ENCODE measurements at places on chromosomes 5 and 9. TPM values are rescaled to one million over a fixed set of nuclear protein-coding genes. Genes with fewer than 3 reads are reported as not detected.

The ANGPTL2 gene
- total RNA-seq, result 34.5 TPM

The PCDHA11 gene
- 0.60 TPM for total RNA-seq

The SLC25A48 gene
- total RNA-seq, result 75.1 TPM

The NSA2 gene
- total RNA-seq, result 116 TPM

- H3K27ac ChIP-seq, result no peak overlapping the region
- no peak overlapping the region for H3K4me3 ChIP-seq
- no peaks in the 10 kb centered on the region for H3K27me3 ChIP-seq
- no peaks in the 10 kb centered on the region for H3K4me1 ChIP-seq
- no peak for DNase-seq
These were observed 14.6 kb downstream of the CCNJL start for GRCh38 chr5:160297776-160298175.

DNA sequence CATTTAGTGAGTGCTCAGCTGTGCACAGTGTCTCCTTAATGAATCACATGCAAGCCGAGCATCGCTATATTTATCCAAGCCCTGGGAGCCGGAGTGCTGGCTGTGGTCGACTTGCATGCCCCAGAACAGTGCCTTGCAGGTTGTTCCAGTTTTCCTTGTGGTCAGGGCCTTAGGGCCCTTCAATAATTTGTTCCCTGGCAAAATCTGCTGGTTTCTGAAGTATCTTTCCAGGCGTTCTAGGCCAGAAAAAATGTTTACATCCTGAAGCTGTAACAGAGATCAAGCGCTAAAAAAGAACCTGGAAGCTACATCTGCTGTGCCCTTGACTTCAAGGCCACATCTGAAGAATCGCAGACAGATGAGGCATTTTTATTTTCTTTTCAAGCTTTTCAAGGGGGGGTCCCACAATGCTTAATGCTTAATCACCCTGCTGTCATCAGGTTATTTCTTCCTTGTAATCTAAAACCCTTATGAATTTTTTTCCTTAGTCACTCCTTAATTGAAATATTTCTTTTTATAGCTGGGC lies 105.8 kb downstream of the DOCK2 start:
- no peak overlapping the region for H3K4me3 ChIP-seq
- H3K36me3 ChIP-seq, result no peaks in the 10 kb centered on the region
- H3K27ac ChIP-seq, result no peak overlapping the region
- H3K4me1 ChIP-seq, result no peaks in the 10 kb centered on the region
- no peaks in the 10 kb centered on the region for H3K27me3 ChIP-seq
- DNase-seq, result no peak

- H3K36me3 ChIP-seq, result no peaks in the 10 kb centered on the region
- H3K27me3 ChIP-seq, result no peaks in the 10 kb centered on the region
- no peak overlapping the region for H3K27ac ChIP-seq
- peaks cover 5% of the 10 kb centered on the region for H3K4me1 ChIP-seq
These were observed 71.6 kb upstream of the HSPB3 start for GRCh38 chr5:54383941-54384340.

GRCh38 chr5:132777209-132778069 lies at the start of gene SEPTIN8:
Gene SEPTIN8, minus strand, starts transcription at chr5:132777239. Its CDS starts 102 bp downstream, at chr5:132777137.
- H3K36me3 ChIP-seq, result no peaks in the 10 kb centered on the region
- no peaks in the 10 kb centered on the region for H3K27me3 ChIP-seq
- H3K4me1 ChIP-seq, result peaks cover 8% of the 10 kb centered on the region
- peak within 1 kb of the TSS; percentile 72 for H3K27ac ChIP-seq
- no peak for DNase-seq

GRCh38 chr5:180126716-180127681 lies 55.4 kb upstream of the RNF130 start:
- no peaks in the 10 kb centered on the region for H3K4me1 ChIP-seq
- peak overlapping the region; percentile 80 for H3K27ac ChIP-seq
- no peaks in the 10 kb centered on the region for H3K36me3 ChIP-seq
- no peak for DNase-seq
- no peaks in the 10 kb centered on the region for H3K27me3 ChIP-seq

GRCh38 chr5:155996123-155996522 lies 330.8 kb upstream of the SGCD start:
- no peak overlapping the region for H3K4me3 ChIP-seq
- no peak overlapping the region for H3K27ac ChIP-seq
- H3K27me3 ChIP-seq, result no peaks in the 10 kb centered on the region
- H3K4me1 ChIP-seq, result no peaks in the 10 kb centered on the region
- no peaks in the 10 kb centered on the region for H3K36me3 ChIP-seq

GRCh38 chr5:144451187-144451973 lies 280.7 kb downstream of the KCTD16 start:
- no peaks in the 10 kb centered on the region for H3K4me1 ChIP-seq
- DNase-seq, result no peak
- no peak overlapping the region for H3K27ac ChIP-seq
- H3K27me3 ChIP-seq, result no peaks in the 10 kb centered on the region

GRCh38 chr5:164224236-164224635 lies 718.8 kb downstream of the MAT2B start:
- no peaks in the 10 kb centered on the region for H3K4me1 ChIP-seq
- H3K36me3 ChIP-seq, result no peaks in the 10 kb centered on the region
- DNase-seq, result no peak

Measured in tibial nerve (tissue), 4 donors.